ENCODE measurements at places on chromosomes 6 and 20. TPM values are rescaled to one million over a fixed set of nuclear protein-coding genes. Genes with fewer than 3 reads are reported as not detected.

DNA sequence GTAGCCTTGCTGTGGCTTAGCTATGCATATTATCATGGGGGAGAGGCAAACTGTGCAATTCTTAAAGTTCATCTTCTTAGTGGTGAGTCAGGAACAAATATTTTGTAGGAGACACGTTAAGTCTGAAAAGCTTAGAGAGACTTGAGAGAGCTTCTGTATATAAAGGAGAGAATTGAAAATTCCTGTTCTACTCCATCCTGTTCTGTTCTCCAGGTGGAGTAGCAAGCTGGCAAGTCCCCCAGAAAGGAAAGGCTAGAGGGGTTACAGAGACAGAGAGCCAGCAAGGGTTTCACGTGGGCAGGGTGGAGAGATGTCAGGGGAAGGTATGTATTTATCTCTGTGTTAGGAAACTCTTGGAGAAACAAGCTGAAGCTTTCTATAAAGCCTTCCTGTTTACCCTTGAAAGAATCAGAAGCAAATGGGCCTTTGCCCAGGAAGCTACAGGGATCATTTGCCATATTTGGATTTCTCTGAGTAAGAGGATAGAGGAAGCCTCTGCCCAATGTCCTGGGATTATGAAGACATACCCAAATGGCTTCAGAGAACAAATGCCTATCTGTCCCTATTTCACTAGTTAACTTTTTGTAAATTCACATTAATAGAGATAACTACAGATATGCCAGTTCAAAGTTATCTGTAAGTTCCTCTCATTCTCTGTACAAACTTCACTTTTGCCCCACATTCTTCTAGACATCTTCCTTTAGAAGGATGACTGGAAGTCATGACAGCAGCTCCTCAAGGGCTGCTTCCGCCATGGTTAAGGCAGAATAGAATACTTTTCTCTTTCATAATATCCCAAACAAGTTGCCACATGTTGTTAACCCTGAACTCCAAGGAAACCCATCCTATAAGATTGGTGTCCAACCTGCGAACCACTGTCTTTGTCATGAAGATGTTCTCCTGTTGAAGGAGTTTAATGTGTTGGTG, 126.7 kb upstream of the NEDD9 start:
- DNase-seq, result no peak

GRCh38 chr6:121677571-121677970, 242.1 kb downstream of the GJA1 start:
- no peak for DNase-seq

DNA sequence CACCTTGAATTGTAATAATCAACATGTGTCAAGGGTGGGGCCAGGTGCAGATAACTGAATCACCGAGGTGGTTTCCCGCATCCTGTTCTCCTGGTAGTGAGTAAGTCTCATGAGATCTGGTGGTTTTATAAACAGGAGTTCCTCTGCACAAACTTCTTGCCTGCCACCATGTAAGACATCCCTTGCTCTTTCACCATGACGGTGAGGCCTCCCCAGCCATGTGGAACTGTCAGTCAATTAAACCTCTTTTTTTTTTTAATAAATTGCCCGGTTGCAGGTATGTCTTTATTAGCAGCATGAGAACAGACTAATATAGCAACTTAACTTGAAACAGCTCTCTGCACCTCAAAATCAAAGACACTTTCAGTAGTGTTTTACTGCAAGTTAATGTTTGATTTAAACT, 121.6 kb downstream of the OGFRL1 start:
- no peak for DNase-seq

Gene SLPI
- 663 TPM for polyA plus RNA-seq

Gene NRN1
- 7.4 TPM for polyA plus RNA-seq

Gene FAXC
- polyA plus RNA-seq, result 11.7 TPM

- no peak for DNase-seq
Measured at GRCh38 chr6:136550330-136551071, at the start of gene MAP7. TSS of gene MAP7 (minus strand) at chr6:136550422. CDS start at chr6:136550408, 14 bp downstream.

Gene CD109
- polyA plus RNA-seq, result 1.5 TPM

GRCh38 chr6:142469220-142469619, 167.4 kb downstream of the ADGRG6 start:
- no peak for DNase-seq

Gene HLA-G
- 6.3 TPM for polyA plus RNA-seq

DNA sequence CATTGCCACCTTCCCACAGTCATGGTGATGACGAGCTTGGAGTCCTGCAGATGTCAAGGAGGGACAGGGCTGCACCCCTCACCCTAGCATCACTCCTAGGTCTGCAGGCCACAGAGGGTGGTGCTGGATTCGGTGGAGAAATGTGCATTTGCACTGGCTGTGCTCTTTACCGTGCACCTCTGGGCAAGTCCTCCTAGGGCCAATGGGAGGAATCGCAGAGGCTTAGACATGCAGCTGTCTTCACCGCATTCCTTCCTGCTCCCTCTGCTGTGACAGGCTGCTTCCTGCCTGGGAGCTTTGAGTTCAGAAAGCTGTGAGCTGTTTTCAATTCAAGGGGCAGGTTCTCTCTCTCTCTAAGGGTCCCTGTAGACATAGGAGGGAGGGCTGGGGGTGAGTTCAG, 85.1 kb downstream of the EDN3 start:
- peak; percentile 59 for DNase-seq

Gene PRND
- polyA plus RNA-seq, result 0.14 TPM

DNA sequence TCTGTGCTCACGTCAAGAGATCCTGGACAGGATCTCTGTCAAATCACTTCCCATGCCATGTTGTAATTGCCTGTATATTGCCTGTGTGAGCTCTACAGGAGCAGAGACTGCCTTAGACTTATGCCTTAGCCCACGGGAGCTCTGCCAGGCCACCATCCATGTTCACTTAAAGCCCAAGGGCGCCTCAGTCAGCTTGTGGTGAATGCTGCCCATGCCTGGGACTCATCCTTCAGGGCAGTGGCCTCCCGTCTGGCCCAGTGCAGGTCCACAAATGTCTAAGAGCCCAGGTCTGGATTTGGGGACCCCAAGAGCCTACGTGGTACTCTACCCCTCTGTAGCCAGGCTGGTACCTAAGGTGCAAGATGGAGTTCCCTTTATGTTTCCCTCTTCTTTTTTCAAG, 22.4 kb upstream of the BPIFA2 start:
- DNase-seq, result no peak

GRCh38 chr6:87700397-87701343, 1.4 kb downstream of the AKIRIN2 start:
- DNase-seq, result peak; percentile 43

- DNase-seq, result no peak
Measured at GRCh38 chr20:33233129-33233774, 2.5 kb upstream of the BPIFA1 start.

- DNase-seq, result no peak
Measured at GRCh38 chr6:706146-706545, 13.2 kb upstream of the EXOC2 start.

- peak; percentile 77 for DNase-seq
Measured at GRCh38 chr20:59149678-59150504, 13.7 kb upstream of the ZNF831 start.

DNA sequence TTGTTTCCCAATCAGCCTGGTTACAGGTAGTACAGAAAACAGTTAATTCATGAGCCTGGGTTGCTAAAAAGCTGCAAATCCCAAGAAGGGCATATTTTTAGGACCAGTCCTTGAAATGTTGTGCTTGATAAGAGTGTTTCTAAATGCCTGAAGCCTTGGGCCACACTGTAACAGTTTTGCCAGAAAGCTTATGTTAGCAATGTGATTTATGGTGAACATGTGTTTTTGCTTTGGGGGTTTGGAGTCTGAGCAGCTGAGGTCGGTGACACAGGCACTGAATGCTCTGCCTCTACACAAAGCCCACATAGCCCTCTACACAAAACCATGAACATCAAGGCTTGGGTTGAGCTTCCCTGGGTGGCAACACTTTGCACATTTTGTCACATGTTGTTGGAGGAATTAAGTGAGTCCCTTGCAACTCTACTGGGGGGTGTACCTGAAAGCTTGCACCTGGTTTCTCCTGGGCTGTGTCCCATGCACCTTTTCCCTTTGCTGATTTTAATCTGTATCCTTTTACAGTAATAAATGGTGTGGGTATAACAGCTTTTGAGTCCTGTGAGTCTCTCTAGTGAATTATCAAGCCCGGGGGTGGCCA, 22.2 kb downstream of the AHI1 start:
- DNase-seq, result no peak

Gene SLC22A16
- 1.0 TPM for polyA plus RNA-seq

- no peak for DNase-seq
Measured at GRCh38 chr6:160792708-160793107, 90.7 kb downstream of the PLG start.

Gene RAET1L
- polyA plus RNA-seq, result 3.1 TPM

Gene MCUR1
- 17.2 TPM for polyA plus RNA-seq

GRCh38 chr6:16437095-16437494, 198.7 kb downstream of the GMPR start:
- no peak for DNase-seq

Gene PRPH2
- 0.39 TPM for polyA plus RNA-seq

Gene PRICKLE4
- polyA plus RNA-seq, result 1.4 TPM

GRCh38 chr6:36479256-36479655, 36.5 kb downstream of the KCTD20 start:
- DNase-seq, result no peak

DNA sequence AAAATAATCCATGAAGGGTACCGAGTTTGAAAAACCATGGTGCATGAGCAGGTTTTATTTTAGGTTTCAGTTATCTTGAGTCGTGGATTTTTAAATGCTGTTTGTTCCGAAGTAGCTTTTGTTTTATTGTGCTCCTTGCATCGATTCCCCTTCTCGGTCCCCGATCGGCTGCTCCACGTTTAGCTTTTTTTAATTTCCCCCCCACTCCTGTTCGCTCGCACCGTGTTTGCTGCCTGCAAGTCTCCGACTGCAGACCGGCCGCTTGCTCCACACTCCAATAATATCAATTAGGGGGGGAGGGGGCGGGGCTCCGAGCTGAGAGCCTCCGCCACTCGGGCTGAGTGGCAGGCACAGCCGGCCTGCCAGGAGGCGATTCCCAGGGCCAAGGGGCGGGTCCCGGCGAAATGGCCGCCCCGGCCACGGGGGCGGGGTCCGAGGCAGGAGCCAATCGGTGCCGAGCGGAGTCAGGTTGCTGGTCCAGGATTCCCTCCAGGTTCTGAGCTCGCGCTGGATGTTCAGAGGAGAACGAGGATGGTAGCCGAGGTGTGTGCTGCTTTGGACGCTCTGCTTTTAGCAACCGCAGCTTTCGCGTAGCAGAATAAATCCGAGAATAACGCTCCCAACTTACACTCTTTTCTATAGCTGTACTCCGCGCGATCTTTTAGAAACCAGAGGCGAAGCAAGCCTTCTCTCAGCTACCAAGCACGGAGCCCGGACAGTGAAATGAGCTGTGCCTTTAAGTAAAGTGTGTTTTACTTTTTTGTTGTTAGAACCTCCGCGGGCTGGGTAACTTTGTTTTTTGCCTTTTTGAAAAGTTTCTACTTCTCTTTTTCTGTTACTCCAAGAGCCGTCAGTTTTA, at the start of gene EPHA7:
TSS of gene EPHA7 (minus strand) at position 256 of the 859 bp plus-strand sequence. CDS start at position 38, 218 bp downstream.
- DNase-seq, result peak; percentile 35

DNA sequence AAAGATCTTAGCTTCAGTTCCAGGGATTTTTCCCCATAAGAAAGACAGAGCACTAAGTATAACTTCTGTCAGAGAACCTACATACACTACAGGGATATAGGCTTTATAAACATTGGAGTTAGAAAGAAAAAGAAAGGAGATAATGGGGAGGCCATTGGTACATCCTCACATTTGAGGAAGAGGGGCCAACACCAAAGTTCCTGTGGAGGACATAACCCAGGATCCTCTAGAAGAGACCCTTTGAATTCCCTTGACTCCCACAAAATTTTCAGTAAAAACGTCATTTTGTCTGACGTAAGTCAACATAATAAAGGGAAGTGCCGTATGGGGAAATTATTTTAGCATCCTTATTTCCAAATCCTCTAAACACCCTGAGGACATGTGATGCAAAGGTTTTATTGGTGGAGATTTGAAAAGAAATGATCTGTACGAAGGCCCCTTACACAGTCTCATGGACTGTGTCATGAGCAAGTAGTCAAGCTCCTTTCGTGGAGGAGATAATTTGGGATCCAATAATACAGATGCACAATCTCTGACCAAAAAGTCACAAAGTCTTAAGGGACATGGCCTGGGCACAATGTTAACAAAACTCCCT, 33.2 kb downstream of the HLA-DRA start:
- no peak for DNase-seq
